Brain pericyte (primary cell): ENCODE measurements at places on chromosomes 6 and 20.
A peak's percentile ranks its signal among the peaks of the same experiment; 100 is the strongest.

- no peak for DNase-seq
Observed at GRCh38 chr6:124482071-124482491, 480.2 kb upstream of the RNF217 start.

DNA sequence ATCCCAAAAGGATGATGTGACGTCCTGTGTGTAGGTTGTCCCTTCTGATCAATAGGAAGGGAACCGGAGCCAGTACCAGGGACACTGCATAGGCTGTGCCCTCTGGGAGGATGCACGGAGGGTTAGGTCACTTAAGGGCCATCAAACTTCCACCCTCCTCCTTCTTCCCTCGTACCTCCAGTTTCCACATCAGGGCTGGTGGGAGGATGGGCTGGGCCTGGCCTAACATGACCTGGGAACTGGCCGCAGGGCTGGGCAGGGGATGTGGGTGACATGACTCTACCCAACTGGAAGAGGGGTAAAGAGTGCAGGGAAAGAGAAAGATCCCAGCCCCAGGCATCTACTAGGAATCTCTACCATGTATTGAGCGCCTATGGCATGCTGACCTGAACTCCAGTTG is 46.2 kb upstream of the MDGA1 start:
- DNase-seq, result no peak

DNA sequence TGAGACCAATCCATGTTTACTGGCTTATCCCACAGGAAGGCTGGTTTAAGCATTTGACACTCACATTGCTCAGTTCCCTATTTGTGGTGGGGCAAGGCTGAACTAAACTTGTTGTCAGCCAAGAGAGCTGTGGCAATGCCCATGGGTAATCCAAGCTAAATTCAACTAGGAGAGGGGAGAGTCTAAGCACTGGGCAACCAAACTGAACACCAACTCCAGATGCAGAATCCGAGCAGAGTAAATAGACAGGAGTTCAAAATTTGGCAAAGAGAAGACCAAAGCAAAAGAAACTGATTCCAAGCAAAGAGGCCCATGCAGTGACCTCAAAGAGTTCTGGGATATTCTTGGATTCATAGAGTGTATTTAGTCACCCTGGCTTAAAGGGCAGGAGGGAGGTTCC is 106.5 kb upstream of the NT5E start:
- DNase-seq, result no peak

DNA sequence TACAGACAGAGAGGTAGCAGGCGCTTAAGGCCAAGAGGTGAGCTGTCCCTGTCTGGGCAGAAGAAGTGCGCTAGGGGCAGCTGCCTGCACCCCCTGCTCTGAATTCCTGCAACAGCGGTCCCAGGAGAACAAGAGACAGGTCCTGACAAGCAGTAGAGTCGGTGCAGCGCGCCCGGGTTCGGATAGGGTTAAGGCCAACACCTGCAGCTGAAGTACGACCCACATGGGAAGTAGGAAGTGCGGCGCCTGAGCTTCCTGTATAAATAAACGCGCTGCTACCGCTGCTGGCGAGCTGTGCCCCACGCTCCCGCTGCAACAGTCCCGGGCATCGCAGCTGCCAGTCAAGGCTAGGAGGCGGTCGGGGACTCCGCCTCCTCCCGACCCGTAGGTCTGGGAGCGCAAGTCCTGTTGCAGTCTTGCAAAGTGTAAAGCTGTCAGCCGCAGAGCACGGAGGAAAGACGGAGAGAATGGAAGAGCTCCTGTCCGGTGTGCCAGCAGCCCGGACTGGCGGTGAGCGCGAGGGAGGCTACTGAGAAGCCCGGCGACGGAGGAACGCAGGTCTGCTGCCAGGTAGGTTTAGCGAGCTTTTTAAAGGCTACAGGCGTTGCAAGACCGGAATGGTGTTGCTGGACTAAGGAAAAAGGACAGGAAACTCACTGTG is at the start of gene RNF144B:
Gene RNF144B, plus strand, starts transcription at position 290 of the 661 bp plus-strand sequence. CDS start 12,185 bp downstream, outside the sequence.
- DNase-seq, result no peak

GRCh38 chr20:5041433-5041832 is 40.1 kb upstream of the SLC23A2 start:
- peak; percentile 26 for DNase-seq

DNA sequence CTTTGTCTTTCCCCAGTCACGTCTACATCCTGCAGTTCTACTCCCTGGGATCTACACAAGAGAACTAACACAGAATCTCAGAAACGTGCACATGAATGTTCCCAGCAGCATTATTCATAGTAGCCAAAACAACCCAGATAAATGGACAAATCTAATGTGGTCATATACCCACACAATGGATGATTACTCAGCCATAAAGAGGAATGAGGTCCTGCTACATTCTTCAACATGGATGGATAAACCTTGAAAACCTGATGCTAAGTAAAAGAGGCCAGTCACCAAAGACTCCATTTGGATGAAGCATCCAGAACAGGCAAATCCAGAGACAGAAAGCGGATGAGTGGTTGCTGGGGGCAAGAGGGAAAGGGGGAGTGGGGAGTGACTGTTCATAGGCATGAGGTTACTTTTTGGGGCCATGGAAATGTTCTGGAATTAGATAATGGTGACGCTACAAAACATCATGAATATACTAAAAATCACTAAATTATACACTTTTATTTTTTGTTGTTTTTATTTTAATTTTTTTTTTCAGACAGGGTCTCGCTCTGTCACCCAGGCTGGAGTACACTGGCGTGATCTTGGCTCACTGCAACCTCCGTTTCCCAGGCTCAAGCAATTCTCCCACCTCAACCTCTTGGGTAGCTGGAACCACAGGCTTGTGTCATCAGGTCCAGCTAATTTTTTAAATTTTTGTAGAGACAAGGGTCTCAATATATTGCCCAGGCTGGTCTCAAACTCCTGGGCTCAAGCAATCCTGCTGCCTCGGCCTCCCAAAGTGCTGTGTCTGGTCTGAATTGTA is 50.8 kb upstream of the DSN1 start:
- DNase-seq, result no peak

GRCh38 chr6:31740397-31741223 is 805 bp downstream of the MSH5 start:
- DNase-seq, result no peak

GRCh38 chr6:1599469-1599868 is 10.2 kb upstream of the FOXC1 start:
- no peak for DNase-seq
